ENCODE measurements at places on chromosomes 2 and 18. TPM values are rescaled to one million over a fixed set of nuclear protein-coding genes. Genes with fewer than 3 reads are reported as not detected.

DNA sequence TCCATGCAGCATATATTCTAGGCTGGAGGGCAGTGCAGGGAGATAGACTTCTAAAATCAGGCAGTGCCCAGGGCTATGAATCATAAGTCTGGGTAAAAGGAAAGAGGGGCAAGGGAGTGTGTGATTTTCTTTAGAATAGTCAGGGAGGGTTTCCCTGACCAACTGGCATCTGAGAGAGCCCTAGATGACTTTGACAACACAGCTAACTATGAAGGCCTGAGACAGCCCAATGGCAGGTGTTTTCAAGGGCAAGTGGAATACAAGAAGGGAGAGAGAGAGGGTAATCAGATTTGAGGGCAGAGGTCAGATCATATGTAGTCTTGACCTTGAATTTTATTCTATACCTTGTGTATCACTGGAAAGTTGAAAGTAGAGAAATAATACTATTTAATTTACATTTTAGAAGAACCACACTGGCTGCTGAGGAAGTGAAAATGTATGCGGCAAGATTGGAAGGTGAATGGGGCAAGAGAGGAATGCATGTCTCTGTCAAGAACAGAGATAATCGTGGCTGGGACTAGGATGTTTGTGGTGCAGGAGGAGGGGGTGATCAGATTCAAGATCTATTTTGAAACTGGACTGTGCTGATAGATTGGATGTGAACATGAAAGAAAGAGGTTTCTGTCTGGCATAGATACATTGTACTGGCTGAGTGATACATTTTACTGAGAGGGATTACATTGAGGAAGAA, 1.9 kb upstream of the ITGB6 start:
- no peak for DNase-seq

DNA sequence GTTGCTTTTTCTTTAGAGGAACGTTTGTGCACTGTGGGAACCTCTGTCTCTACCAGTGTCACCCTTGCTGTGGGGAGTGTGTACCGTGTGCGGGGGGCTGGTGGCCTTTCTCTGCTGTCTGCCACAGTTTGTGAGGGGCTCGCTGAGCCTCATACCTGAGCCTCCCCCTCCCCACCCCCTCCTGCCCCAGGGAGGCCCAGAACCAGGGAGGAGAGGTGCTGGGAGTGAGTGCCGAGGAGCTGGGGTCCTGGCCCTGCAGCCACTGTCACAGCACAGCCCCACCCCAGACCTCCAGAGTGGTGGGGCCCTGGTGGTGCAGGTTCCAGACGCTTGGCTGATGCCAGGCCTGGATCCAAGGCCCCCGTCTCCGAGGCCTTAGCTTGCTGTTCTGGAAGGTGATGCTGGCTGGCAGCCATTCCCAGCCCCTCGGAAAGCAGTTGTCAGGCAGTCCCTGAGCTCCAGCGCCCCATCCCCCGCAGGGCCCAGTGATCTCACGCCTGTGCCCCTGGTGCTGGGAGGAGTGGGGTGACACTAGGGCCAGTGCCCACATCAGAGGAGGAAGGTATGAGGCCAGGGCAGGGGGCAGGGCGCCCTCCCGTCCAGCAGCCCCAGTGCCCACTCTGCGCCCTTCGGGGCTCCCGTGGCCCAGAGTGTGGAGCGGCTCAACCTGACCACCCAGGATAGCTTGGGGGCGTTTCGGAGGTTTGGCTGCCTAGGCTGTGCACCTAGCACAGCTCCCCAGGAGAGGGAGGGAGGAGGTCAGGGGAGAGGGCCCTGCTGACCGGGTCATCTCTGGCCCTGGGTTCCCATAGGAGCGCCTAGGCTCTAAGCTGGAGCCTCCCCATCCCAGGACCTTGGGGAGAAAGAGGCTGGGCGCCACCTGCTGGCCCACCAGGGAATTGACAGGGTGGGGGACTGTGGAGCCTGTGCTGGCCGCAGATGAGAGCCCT, 53.0 kb upstream of the ALPP start:
- peak; percentile 57 for DNase-seq

DNA sequence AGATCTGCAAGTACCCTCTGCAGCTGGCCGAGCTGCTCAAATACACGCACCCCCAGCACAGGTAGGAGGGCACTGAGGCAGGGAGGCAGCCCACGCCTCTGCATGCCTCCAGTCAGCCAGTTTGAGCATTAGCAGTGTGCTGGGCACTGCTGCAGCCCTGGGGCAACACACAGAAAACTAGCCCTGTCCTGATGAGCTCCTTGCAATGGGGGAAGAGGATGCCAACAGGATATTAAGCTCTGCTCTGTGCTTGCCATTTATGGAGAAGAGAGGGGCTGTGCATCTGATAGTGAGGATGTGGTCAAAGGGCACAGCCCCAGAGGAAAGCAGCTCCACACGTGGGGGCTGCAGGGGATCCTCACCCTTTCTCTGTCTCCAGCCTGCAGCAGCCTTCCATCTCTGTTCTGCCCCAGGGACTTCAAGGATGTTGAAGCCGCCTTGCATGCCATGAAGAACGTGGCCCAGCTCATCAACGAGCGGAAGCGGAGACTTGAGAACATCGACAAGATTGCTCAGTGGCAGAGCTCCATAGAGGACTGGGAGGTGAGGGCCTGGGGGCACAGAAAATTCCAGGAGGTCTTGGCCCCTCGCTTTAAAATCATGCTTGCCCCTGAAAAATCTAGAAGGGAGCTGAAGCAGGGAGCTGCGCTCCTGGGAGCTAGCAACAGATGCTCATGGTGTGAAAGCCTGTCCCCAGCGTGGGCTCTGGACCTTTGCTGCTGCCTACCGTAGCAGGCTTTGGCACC, 51.7 kb downstream of the FAM168B start:
- DNase-seq = no peak

DNA sequence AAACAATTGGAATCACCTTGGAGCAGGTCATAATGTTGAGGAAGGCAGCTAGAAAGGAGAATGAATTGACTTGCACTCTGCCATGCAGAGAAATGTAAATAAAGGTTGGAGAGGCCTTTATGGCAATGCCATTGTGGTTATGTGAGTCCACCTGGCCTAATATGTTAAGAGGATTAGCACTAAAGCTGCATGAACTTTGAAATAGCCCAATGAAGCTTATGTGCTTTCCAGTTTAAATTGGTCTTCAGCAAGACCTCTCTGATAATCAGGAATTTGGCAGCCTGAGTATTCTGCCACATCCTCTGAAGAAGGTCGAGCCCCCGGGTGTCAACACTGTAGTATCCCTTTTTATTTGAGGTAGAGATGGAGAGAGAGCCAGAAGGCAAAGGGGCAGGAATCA, 464.9 kb downstream of the CDH2 start:
- no peak for DNase-seq

GRCh38 chr2:158011055-158011771, 90.5 kb upstream of the UPP2 start:
- DNase-seq = no peak

GRCh38 chr2:9708683-9709538, 78.1 kb upstream of the YWHAQ start:
- no peak for DNase-seq

GRCh38 chr2:23321751-23322150, 63.2 kb upstream of the KLHL29 start:
- no peak for DNase-seq

DNA sequence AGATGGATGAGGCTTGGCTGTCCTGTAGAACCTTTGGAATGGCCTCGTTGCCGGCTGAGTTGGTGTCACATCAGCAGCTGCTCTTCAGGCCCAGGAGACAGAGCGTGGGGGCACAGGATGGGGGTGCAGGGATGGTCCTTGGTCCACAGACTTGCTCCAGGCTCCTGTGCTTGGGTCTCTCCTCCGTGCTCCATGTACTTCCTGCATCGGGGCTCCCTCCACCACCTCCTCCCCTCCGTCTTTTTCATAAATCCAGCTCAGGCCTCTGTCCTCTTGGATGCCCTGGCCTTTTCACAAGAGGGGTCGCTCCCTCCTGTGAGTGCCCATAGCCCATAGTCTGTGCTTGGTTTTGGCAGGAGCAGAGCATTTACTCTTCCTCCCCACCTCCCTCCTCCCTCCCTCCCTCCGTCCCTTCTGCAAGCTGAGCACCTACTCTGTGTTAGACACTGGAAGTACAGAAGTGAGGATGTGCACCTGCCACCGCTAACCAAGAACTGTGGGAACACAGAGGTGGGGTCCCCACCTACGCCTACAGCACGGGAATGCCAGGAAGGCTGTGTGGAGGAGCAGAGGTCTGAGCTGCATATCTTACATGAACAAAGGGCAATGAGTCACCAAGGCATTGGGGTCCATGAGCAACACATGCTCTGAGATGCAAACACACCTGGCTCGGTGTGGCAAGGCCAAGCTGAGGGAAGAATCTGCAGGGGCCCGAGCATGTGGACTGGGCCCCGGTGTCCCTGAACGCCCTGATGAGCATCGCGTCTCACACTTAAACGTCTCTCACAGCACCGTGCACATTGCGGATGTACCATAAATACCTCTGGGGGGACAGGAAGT, 458.7 kb upstream of the HS6ST1 start:
- no peak for DNase-seq

GRCh38 chr2:15790326-15790725, 150.0 kb upstream of the MYCN start:
- DNase-seq = no peak

- DNase-seq = no peak
These were observed 890.4 kb downstream of the TRIB2 start for GRCh38 chr2:13607139-13607538.

GRCh38 chr18:13725566-13726231, 659 bp downstream of the FAM210A start:
- DNase-seq = peak; percentile 39

DNA sequence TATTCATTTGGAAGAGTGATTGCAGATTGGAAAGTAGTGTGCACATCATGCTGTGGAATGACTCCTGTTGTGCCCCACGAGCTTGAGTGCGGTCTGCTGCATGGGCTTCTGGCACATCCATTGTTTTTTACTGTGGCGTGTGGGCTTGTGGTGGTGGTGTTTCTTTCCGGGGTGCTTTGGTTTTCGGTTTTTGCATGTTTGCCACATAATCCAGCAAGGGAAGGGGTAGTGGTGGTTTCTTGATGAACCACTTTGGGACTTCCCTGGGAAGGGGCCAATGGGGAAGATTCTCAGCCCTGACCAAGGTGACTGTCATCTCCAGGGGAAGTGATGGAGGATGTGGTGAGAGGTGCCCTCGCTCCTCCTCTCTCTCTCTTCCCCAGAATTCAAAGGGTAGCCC, 57.0 kb downstream of the COA5 start:
- DNase-seq = peak; percentile 15

GRCh38 chr2:143312441-143312840, 183.2 kb downstream of the ARHGAP15 start:
- DNase-seq = no peak

DNA sequence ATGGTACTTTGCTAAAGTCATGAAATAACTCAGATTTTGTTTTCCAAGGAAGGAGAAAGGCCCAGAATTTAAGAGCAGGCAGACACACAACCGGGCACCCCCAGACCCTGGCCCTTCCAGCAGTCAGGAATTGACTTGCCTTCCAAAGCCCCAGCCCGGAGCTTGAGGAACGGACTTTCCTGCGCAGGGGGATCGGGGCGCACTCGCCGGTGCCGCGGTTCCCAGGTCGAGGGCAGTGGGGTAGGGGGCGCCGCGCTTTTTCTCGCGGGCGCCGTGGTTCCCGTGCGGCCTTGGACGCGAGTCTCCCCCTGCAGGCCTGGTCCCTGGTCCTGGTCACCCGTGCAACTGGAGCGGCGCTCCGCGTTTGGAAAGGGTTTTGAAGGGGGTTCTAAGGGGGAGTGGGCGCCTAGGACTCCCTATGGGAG, 1.2 kb downstream of the ZNF236 start:
- DNase-seq = no peak

DNA sequence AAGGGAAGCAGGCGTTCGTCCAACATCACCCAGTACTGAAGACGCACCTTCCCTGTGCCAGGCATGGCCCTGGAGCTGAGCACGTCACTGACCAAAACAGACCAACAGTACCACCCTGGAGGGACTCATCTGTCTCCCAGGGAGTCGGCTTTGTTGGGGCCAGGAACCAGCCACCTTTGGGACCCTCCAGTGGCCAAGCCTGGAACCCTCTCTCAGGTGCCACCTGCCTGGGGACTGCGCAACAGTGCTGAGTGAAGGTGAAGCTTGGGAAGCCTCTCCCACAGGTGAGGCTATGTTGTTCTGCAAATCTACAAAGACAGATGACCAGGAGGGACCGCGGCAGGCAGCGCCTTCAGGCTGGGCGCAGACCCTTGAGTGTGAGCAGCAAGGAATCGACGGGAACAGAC, 91.4 kb upstream of the OTOS start:
- no peak for DNase-seq

GRCh38 chr2:183207110-183207509, 82.9 kb downstream of the NUP35 start:
- no peak for DNase-seq

GRCh38 chr2:45980161-45980865, 316.9 kb upstream of the EPAS1 start:
- DNase-seq = no peak

- no peak for DNase-seq
These were observed 129.2 kb downstream of the MYCN start for GRCh38 chr2:16069663-16069932.

The SLC38A11 gene
- total RNA-seq = not detected

The ANKRD30B gene
- not detected for total RNA-seq

The ACTG2 gene
- total RNA-seq = not detected

The BCL2 gene
- total RNA-seq = 42.7 TPM

Data from CD4-positive, alpha-beta memory T cell (primary cell).